ENCODE measurements at places on chromosomes 2 and 18.

- no peak for DNase-seq
Measured at GRCh38 chr2:43526994-43527393, 68.8 kb downstream of the THADA start.

DNA sequence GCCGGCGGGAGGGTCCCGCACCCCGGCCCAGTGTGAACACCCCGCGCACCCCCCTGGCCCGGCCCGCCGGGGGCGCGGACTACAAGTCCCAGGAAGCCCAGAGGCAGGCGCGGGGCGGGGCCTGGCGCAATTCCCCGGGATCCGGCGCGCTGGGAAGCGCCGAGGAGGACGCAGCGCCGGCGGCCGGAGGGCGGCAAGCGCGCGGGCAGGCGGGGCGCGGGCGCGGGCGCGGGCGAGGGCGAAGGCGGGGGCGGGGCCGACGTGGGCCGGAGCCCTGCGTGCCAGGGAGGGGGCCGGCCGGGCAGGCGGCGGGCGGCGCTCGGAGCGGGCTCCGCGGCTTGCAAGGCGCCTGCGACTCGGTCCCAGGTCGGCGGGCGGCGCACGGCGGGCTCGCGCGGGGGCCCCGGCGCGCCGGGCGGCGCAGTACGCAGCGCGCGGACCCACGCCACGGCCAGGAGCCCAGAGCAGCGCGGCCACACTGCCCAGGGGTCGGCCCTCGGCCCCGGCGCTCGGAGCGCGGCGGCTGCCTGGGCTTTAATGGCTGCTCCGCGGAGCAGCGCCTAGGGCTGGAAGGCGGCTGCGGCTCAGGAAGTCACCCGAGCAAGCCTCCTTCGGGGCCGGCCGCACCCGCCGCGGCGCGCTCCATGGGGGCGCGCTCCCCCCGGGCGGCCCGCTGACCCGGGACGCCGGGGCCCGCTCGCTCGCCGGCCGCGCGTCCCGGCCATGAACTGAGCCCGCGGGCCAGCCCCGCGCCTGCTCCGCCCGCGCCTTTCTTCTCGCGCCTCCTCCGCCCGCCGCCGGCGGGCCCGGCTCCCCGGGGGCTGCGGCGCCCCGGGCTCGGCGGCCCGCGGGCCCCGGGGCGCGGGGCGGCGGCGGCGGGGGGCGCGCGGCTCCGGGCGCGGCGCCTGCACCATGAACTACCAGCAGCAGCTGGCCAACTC, at the start of gene AGAP1:
Gene AGAP1, plus strand, starts transcription at position 269 of the 941 bp plus-strand sequence.
- DNase-seq: peak; percentile 75

- no peak for DNase-seq
Measured at GRCh38 chr2:146623771-146624170, 1221.1 kb upstream of the ACVR2A start.

DNA sequence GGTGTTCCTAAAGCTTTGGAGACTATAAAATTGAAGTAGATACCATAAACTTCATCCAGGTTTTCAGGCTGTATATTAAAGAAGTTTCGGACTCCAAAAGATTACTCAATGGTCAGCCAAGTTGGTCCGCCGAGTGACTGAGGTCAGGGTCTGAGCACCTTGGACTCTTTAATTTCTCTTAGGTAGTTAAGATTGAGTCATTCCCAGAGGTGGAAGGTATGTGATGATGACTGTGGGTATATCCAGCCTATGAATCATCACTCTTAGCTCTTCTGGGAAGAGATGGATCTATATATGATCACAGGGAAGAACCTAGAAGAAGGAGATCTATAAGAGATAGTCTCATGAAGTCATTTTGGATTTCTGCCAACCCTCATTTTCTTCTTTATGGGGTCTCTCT, 3.3 kb downstream of the ITGA6 start:
- DNase-seq: no peak

DNA sequence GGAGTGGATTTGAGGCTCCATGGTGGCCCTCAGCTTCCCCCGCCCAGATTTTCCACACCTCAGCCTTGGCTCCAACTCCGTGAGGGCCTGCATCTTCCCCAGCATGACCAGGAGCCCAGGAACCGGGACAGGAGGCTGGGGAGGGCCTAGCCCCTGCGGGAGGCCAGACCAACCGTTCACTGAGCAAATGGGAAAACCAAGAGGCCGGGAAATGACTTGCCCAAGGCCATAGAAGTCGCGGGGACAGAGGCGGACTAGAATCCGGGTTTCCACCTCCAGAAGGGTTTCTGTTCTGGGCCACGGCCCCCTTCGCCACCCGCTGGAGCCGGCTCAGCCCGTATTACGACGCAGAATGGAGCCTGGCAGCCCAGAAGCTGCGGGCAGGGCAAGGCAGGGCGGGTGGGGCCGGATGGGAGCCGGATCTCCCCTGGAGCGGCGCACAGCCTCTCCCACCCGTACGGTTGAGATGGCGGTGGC, 7.9 kb upstream of the CRYBA2 start:
- no peak for DNase-seq

DNA sequence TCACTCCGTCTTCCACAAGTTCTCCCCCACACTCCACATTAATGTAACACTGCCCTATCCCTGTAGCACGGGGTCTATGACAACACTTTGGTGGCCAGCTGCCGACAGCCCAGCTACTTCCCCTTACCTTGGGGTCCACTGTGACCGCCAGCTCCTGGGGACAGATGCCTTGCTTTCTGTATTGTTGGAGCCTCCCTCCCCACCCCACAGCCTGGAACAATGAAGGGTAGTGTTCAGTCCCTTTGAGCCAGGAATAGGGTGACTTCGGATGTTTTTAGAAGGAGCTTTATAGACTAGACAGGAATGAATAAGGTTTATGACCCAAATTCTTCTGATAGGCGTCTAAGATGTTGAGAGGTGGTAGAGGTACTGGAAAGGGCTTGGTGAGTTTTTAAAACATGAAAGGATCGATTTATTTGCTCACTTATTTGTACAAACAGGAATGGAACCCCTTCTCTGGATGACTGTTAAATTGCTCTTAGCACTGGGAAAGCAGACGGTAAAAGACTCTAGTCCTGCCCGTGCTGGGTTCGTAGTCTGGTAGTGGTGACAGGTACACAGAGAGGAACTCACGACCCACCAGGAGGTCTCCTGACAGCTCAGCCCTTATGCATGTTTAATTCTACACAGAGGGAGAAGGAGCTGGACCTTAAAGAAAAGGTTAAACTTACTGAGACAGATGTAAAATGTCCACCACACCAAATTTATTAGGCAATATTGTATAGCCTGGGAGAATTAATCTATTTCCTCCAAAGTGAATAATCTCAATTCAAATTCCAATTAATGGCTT, 90.9 kb downstream of the MYCN start:
- DNase-seq: no peak

DNA sequence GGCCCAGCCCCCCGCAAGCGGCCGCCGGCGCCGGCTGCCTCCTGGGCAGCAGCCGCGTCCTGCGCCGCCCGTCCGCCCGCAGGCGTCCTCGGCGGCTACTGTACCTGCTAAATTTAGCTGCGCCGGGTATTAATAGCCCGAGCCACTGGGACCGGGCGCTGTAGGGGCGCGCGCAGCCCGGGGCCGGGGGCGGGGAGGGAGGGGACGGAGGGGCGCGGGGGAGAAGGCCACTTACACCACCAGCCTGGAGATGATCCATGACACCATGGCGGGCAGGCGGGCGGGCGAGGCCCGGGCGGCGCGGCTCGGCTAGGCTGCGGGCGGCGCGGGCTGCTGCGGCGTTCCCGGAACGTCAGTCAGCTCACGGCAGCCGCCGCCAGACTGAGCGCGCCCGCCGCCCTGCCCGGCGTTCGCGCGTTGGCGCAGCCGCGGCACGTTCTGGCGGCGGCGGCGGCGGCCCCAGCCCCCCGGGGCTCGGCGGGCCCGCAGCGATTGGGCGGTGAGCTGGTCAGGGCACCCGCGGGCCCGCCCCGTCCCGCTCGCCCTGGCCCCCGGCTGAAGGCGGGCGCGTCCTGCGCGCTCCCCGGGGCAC, at the start of gene REEP1:
Gene REEP1, minus strand, starts transcription at position 383 of the 592 bp plus-strand sequence. Its CDS starts 116 bp downstream, at position 267.
- DNase-seq: peak; percentile 32

DNA sequence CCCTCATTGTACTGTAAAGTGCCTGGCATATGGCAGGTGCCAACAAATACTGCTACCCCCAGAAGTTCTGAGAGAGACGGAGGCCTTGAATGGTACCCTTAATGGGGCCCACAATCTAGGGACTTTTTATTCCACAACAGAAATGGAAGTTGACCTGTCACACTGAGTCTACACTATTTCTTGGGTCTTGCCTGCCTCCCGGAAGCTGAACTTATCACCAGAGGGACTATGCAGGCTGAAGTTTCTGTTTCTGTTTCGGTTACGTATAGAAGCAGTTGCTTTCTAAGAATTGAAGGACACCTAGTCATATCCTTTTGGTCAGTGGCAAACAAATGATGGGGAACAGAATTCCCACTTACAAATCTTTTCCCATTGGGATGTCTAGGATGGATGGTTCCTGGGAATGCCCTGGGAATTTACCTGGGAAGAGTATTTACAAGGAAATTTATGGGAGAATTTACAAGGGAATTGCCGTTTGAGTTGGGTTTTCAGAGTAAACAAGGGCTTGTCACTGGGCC, 74.2 kb downstream of the HS1BP3 start:
- peak; percentile 89 for DNase-seq

- no peak for DNase-seq
Measured at GRCh38 chr2:9895669-9896590, 52.7 kb downstream of the TAF1B start.

DNA sequence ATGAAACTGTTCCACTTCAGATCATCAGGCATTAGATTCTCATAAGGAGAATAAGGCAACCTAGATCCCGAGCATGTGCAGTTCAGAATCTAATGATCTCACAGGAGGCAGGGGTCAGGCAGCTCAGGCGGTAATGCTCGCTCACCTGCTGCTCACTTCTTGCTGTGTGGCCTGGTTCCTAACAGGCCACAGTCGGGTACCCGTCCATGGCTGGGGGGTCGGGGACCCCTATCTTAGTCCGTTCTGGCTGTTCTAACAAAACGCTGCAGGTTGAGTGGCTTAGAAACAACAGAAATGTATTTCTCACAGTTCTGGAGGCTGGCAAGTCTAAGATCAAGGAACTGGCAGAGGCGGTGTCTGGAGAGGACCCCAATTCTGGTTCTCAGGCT, 79.2 kb downstream of the ASB1 start:
- DNase-seq: no peak

- DNase-seq: no peak
Measured at GRCh38 chr2:220241423-220241822, 614.0 kb downstream of the SLC4A3 start.

GRCh38 chr2:127270663-127271062, 23.3 kb downstream of the ERCC3 start:
- no peak for DNase-seq

DNA sequence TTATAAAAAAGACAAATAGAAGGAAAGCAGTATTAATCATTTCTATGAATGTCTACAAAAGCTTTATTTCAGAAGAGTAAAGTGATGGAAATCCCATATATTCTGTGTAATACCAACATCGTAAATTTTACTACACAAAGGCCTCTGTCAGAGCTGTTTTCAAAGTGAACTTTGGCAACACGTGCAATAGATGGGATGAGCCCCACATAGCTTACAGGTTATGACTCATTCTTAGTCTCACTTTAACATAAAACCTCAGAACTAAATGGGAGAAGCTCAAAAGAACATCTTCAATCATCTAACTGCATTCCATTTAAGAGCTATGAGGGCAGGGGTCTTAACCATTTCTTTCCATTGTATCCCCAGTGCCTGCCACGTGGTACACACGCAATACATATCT, 11.5 kb downstream of the VPS4B start:
- DNase-seq: no peak
